ENCODE measurements at places on chromosomes 13 and 19.

DNA sequence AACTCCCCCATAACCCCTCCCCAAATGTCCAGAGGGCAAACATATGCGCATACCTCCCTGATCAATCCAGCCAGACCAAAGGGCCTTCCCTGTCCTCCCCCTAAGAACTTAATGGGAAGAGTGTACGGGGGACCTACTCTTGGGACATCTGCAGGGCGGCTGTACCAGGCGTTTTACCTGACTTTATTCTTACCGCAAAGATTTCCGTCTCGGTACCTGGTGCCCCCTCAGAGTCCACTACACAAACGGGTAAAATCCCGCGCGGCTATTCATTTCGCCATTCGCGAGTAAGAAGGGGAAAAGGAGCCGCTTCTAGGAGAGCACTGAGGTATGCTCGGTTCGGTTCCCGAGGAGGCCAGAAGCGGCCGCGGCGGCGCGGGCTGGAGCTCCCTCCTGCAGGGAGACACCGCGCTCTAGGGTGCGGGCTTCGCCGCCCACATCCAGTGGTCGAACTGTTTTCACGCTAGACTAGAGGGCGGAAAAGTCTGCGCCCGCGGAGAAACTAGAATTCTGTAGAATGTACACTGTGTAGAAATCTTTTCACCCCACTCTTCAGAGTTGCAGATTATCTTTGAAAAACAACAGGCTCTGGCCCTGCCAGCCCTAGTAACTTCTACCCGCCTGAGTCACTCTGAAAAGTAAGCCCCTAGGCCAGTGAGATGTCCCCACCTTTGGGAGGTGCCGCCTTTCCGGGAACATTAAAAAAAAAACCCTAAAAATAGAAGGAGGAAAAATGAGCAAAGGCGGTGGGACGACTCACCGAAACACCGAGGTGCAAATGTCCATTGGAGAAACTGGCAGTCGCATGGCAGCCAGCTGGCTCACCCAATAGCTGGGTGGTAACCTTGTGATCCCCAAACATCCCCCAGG lies 3.8 kb upstream of the TSHZ3 start:
- DNase-seq = peak; percentile 43

GRCh38 chr13:76892488-76892887 lies 6.3 kb upstream of the KCTD12 start:
- no peak for DNase-seq

DNA sequence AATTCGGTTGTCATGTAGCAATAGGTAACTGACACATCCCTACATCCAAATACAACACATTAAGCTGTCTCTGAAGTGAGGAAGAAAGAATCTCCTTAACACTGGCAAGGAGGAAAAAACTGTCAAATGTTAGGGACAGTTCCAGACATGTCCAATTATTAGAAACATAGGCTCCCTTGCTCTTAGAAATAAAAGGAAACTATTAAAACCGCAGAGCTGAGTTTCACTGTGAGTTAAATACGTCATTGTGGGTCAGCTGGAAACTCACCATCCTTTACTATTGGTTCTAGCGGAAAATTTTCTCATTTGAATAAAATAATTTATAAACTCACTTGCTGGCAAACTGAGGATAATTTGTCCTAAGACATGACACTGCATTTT lies 40.7 kb downstream of the STARD13 start:
- peak; percentile 48 for DNase-seq

- DNase-seq = no peak
These were observed 17.2 kb downstream of the SMIM24 start for GRCh38 chr19:3462991-3463713.

- no peak for DNase-seq
These were observed 471.4 kb downstream of the LIG4 start for GRCh38 chr13:107743983-107744382.

DNA sequence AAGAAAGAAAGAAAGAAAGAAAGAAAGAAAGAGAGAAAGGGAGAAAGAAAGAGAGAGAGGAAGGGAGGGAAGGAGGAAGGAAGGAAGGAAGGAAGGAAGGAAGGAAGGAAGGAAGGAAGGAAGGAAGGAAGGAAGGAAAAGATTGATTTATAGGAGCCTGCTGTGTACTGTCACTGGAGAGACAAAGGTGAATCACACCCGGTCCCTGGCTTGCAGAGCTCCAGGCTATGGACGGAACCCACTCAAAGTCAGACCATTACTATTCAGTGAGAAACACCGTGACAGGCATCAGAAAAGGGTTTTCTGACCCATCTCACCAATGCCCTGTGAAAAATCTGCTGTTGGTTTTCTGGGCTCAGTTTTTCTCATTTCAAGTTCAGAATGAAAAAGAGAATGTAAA lies 7.3 kb upstream of the CEACAM6 start:
- no peak for DNase-seq

DNA sequence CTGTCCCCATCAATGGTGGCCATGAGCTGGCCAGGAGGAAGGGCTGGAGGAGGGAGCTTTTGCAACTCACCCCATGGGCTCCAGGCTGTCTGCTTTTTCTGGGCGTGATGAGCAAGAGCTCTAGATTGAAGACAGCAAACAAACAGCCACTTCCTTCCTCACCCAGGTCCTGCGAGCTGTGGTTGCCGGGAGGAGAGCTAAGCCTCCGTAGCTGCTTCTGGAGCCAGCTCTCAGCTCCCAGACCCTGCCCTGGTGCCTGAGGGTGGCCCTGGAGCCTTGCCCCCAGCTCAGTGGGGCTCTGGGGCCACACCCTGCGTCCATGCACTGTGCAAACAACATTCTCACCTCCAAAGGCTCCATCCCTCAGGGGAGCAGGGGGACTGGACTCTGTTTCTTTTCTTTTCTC lies 6.2 kb downstream of the MYO1F start:
- DNase-seq = peak; percentile 74

GRCh38 chr19:720345-721160 lies 11.8 kb downstream of the PALM start:
- no peak for DNase-seq

DNA sequence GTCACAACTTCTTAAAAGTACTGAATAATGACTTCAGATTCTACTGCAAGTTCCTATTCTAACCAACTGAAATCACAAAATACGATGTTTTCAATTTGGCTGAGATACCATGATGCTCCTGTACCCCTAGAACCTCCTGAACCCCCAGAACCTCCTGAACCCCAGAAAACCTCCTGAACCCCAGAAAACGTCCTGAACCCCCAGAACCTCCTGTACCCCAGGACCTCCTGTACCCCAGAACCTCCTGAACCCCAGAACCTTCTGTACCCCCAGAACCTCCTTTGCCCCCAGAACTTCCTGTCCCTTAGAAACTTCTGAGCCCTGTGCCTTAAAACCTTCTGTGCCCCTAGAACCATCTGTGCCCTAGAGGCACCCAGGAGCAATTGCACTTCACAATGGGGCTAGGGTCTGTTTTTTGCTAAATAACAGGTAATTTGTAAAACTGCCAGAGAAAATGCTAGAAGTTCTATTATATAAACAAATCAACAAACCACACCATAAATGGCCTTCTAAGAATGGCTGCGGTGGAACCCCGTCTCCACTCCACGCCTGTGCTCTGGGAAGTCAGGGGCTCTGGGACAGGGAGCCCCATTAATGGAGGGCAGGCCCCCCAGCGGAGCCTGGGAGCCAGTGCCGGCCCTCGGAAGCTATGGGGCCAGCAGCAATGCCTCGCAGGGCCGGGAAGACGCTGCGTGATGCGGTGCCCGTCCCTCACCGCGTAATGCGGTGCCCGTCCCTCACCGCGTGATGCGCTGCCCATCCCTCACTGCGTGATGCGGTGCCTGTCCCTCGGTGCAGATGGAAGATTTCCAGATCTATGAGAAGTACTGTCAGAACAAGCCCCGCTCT lies 21.3 kb upstream of the F7 start:
- DNase-seq = no peak

DNA sequence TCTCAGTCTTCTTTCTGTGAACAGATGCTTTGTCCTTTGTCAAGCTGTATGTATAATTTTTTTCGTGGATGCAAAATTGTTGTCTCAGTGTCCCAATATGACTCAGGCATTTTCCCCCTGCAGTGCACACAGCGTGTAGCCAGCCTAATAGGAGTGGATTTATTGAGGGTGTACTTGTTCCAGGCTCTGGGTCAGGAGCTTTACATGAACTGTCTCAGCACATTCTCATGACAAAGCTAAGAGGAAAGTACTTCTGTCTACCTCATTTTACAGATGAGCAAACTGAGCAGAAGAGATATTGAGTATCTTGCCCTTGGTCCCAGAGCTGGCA lies 50.8 kb downstream of the STK24 start:
- DNase-seq = no peak

GRCh38 chr13:39036212-39036611 lies 1.7 kb downstream of the PROSER1 start:
- peak; percentile 13 for DNase-seq

DNA sequence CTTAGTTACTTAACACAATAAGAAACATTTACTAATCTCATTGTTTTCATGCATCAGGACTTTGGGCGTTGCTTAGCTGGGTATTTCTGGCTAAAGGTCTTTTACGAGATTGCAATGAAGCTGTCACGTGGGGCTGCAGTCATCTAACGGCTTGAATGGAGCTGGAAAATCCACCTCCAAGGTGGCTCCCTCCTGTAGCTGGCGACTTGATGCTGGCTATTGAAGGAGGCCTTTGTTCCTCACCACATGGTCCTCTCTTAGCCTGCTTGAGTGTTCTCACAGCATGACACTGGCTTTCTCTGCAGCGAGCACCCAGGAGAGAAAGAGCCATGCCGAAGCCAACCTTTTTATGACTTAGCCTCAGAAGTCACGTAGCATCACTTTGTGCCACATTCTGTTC lies 92.0 kb downstream of the NHLRC3 start:
- DNase-seq = no peak

DNA sequence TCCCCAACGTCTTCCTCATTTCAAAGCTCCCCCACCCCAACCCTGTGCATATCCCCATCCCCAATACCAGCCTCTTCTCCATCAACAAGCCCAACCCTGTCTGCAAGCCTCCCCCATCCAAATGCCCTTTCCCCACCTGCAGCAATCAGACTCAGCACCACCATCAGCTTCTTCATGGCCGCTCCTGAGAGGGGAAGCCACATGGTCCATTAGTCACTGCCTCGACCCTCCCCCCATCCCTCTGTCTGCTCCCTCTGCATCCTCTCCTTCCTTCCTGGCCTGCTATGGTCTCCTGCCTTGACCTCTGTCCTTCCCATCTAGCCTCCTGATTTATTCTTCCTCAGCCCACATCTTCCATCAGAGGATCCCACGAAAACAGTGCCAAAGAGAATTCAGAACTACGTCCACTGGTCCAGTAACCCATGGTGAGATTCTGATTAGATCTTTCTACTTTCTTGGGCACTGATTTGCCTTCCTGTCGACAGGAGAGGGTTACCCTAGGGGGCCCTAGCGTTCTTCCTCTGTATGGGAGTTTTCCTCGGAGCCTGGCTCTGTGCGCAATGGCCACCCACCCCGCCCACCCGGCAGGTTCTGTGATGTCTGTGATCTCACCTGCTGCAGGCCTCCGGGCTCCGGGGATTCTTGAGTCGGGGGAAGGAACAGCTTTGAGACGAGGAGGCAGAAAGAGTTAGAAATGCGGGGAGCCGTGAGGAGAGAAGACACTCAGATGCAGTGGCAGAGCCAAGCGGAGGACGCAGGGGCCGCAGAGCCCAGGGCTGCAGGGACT lies 1.3 kb downstream of the KLK6 start:
- DNase-seq = no peak

DNA sequence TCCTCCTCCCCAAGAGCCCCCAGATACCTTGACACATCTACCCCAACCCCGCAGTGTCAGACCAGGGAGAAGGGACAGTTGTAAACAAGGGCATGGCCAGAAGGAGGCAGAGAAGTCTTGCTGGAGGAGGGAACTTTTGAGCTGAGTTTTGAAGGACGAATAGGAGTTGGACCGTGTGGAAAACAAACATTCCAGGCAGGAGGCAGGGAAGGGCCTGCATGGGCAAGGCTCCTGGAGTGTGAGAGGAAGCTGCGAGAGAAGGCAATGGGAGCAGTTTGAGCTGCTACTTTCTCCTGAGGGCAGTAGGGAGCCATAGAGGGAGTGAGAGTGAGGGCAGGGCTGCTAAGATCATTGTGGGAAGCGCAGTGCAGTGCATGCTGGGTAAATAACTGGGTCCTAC lies 23.3 kb downstream of the IL12RB1 start:
- no peak for DNase-seq
